ENCODE measurements at places on chromosomes 6 and 20.

- DNase-seq: no peak
Observed at GRCh38 chr6:15754035-15754705, 91.3 kb upstream of the DTNBP1 start.

GRCh38 chr6:7154341-7155139 lies 46.8 kb downstream of the RREB1 start:
- DNase-seq: peak; percentile 25

GRCh38 chr6:94278146-94278545 lies 858.8 kb upstream of the EPHA7 start:
- DNase-seq: no peak

DNA sequence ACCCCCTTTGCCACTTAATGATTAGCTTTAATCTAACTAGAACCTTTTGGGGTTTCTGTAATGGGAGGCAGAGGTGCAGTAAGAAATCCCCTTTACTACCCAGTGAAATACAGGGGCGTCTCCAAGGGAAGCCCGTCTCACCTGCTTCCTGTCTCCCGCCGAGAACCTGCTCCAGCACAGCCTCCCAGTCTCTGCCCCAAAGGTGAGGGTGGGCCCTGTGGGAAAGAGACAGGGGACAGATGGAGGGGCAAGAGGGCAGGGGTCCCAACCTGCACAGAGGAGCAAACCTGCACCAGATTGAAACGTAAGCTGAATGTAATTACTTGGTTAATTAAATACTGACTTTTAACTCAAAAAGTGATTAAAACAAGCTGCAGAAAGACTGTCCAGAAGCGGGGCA lies 474.2 kb upstream of the SULF2 start:
- no peak for DNase-seq

DNA sequence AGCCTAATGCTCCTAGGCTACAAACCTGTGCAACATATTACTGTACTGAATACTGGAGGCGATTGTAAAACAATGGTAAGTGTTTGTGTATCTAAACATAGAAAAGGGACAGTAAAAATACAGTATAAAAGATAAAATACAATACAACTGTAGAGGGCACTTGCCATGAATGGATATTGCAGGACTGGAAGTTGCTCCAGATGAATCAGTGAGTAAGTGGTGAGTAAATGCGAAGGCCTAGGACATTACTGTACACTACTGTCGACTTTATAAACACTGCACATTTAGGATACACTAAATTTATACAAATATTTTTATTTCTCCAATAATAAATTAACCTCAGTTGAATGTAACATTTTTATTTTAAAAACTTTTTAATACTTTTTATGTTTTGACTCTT lies 485.0 kb downstream of the MMUT start:
- no peak for DNase-seq

DNA sequence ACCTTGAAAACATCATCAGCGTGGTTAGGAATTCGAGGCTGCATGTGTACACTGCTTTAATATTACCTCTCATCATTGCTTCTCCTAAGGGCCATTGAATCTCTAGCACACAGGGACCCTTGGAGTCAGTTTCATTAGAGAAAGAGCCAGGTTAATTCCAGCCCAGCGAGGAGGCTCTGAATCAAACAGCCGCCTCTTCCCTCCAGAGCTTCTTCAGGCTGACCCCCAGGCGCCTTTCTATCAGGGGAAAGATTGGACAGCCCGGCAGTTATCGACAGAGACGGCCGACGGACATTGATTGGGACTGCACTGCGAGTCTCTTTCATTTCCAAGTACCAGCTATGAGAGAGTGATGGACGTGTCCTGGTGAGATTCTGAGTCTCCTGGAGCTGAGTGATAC lies 159.2 kb downstream of the ANKRD60 start:
- DNase-seq: no peak

- no peak for DNase-seq
Observed at GRCh38 chr6:154471609-154472362, 38.7 kb downstream of the CNKSR3 start.

DNA sequence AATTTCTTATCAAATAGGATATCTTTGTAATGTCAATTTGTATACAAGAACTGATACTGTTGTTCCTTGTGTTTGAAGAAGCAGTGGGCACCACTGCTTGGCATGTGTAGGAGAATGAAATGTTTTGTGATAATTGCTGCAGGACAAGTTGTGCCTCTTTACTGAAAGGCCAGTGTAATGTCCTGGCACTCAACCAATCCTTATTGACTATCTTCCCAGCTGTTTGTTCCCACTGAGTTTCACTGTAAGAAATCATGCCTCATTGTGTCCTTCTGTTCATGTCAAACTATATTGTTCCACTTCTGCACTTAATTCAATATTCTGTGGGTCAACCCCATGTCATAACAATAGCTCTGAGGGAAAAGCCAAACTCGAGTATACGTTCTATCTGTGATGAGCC lies 136.1 kb upstream of the FAM83B start:
- no peak for DNase-seq

DNA sequence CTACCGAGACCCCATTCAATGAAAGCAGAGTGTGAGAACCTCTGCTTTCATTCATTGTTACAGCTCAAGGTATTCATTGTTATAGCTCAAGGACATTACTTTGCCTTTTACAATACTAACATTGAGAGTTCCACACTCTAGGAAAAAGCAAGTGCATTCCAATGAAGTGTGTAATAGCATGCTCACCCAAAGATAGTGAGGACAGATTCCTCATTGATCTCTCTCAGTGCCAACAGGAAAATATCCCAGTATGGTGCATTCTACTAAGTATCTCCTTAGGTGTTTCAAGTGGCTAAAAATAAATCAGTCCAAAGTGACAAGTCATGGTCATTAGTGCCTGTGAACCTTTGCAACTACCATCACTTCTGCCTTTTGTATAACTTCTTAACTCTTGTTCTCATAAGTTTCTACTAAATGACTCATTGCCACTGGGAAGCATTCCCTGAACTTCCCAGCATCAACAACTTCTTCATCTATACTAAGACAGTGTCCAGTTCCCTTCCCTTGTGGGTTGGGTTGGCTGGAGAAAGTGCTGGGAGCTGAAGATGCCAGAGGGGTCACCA lies 140.7 kb upstream of the STXBP5 start:
- DNase-seq: no peak

GRCh38 chr6:12715437-12715836 lies 1.1 kb upstream of the PHACTR1 start:
- no peak for DNase-seq

- no peak for DNase-seq
Observed at GRCh38 chr6:45754432-45754831, 261.2 kb downstream of the CLIC5 start.

DNA sequence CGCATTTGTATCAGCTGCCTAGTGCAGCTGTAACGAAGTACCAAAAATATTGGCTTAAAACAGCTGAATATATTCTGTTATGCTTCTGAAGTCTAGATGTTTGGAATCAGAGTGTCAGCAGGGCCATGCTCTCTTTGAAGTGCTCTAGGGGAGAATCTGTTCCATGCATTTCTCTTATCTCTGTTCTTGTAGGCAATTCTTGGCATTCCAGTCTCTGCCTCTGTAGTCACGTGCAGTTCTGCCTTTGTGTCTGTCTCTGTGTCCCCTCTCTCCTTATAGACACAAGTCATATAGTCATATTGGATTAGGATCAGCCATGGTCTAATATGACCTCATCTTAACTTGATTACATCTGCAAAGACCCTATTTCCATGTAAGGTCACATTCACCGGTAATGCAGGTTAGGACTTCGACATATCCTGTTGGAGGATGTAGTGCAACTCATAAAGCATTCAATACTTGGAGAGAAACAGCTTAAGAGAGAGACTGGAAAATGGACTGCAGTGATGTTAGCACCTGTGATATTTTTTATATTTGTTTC lies 18.6 kb downstream of the FAM83B start:
- DNase-seq: no peak

GRCh38 chr20:50308513-50309279 lies 118.1 kb downstream of the CEBPB start:
- DNase-seq: no peak

GRCh38 chr6:46764961-46765360 lies 18.2 kb downstream of the ANKRD66 start:
- DNase-seq: no peak

DNA sequence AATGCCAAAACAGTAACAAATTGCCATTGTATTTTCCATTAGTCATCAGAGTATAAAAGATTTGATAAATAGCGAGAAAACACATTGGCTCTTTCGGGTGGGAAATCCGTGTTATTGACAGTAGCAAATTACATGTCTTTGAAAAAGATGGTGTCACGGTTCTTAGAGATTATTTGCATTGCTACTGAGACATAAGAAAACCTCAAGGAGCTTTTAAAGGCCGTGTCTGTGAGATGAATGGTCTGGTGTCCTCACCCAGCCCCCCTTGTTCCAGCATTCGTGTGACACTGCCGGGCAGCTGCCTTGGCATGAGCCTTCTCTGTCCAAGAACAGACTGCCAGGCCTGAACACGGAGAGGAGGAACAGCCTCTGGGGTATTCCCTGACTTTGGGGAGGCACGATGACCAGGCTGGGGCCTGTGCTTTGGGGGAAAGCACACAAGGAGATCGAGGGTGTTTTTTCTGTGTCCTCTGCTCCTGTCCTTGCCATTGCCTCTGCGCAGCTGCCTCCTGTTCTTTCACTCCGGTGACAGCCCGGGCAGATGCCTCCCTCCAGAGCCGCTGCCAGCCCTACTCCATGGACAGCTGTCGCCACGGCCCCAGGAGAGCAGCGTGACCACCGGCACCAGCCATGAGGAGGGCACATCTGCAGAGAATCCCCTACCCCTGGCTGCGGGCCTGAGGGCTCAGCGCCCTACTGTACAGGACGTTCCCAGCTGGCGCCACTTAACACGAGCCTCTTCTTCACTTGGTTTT lies 167.7 kb upstream of the CDYL start:
- DNase-seq: no peak

GRCh38 chr20:63167026-63167917 lies 48.7 kb downstream of the YTHDF1 start:
- DNase-seq: no peak

DNA sequence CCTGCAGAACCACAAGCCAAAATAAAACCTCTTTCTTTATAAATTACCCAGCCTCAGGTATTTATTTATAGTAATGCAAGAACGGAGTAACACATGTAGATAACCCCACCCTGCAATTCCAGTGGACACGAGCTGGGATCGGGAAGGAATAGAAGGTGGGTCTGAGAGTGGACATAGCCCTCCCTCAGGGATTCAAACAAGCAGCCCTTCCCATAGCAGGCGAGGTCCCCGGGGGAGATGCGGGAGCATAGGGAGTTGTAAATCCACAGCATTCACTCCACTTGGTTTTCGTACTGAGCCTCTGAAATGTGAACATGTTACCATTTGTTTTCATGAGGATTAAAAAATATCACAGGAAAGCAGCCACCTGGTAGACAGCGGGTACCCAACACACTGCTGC lies 312.6 kb downstream of the CDH4 start:
- no peak for DNase-seq

DNA sequence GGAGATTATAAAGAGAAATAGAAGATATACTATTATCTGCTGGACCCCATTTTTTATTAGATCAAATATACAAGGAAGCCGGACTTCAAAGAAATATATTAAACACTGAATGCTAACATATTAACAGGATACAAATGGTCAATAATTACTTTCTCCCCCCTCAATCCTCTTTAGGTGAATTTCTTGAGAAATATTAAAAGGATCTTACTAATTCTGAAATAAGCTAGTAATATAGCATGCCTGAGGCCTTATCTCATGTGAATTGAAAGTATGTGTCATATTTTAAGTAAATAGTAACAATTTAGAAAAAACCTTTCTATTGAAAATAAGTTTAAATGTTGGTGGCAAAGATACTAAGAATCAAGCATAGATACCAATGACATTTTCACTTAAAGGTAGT lies 954.7 kb upstream of the MAN1A1 start:
- DNase-seq: no peak

GRCh38 chr6:31157513-31158139 lies at the start of gene CCHCR1:
Gene CCHCR1 (minus strand): TSS chr6:31157802. CDS start chr6:31157600, 202 bp downstream.
- DNase-seq: no peak

DNA sequence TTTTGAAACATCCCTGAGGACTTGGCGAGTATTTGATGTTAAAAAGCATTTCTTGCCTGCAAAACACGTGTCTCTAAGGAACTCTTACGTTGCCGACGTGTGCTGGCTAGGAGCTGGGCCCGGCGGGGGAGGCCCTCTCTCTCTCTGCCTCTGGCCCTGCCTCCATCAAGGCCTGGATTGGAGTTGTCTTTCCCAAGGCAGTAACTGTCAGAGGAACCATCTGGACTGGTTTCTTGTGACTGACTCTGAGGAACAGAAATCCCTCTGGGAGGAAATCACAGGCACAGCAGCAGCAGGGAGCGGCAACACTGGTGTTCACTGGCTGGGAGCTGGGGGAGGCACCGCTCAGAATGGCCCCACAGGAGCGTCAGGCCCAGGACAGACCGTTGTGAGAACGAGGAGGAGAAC lies 244.2 kb downstream of the NRN1 start:
- DNase-seq: no peak

DNA sequence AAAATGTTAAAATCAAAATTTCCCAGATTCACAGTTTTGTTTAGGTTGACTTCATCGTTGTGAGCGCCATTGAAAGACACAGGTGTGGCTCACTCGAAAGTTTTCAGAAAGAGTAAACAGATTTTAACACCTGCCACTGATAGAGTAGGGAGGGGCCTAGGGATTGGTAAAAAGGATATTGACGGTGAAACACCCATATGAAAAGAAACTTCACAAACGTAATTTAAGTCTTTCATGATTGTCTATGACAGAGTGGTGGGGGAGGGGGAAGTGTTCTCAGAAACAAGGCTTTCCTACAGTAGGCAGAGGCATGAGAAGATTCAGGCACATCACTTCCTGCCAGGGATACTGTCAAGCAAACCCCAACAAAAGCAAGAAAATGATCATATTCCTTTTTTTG lies 101.4 kb downstream of the PERP start:
- no peak for DNase-seq

DNA sequence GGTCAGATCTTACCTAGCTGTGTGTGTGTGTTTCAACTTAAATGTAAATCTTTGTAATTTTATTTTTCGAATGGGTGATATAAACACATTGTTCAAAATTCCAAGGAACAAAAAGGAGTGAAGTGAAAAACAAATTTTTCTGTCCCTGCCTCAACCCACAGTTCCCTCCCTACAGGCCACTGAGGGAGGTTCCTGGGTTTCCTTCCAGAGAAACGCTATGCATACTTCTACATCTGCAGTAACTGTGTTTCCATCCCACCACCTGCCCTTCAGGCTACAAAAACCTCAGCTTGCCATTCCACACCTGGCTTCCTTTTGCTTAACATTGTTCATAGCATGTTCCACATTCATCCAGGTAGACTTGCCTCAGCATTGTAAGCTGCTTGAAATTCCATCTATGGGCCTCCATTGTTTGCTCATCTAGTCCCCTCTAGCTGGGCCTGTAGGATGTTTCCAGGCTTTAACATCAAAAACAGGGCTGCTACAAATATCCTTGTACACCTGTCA lies 12.0 kb downstream of the ANGPT4 start:
- DNase-seq: no peak

- DNase-seq: no peak
Observed at GRCh38 chr6:145015739-145016558, 719.4 kb downstream of the EPM2A start.

DNA sequence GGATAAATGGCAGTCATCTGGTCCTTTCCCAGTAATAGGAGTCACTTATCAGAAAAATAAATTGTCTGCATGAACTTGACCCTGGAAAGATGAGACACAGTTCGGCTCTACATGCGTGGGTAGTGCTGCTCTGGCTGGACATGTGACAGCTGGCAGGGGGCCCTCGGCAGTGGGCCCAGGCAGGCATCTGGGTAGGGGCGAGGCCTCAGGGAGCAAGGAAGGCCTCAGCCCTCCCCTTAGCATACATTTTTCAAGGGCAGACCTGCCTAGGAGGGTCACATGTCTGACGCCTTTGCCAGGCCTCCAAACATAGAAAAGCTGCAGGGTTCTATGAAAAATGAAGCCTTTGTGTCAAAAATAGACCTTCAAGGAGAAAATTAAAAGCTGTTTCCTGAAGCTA lies 12.8 kb upstream of the ILRUN start:
- no peak for DNase-seq
